ENCODE measurements at places on chromosomes 7 and 10.

GRCh38 chr7:12089951-12090756, 120.9 kb upstream of the TMEM106B start:
- no peak for DNase-seq

- DNase-seq, result no peak
Observed at GRCh38 chr10:104127411-104127810, 5.4 kb downstream of the SFR1 start.

DNA sequence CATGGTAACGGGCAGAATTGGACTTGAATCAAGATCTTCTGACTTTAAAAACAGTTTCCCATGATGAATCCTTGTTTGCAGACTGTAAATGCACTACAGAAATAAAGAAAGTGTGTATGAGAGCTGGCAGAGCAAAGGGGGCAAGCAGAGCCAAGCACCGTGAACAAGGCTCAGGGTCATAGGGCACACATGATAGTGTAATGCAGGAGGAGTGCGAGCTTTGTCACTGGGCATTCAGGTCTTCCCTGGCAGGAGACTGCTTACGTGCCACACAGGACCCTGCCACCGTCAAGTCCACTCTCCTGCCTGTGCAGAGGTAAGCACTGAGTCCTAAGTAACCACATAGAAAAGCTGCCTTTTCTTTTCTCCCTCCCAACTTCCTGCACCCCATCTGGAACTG, 93.1 kb upstream of the NPVF start:
- no peak for DNase-seq

GRCh38 chr7:110309941-110310340, 781.0 kb upstream of the LRRN3 start:
- DNase-seq, result no peak

GRCh38 chr10:28842321-28842720, 165.0 kb downstream of the BAMBI start:
- DNase-seq, result no peak

Data from coronary artery (tissue), 2 donors.